ENCODE measurements at places on chromosomes 6 and 20.

DNA sequence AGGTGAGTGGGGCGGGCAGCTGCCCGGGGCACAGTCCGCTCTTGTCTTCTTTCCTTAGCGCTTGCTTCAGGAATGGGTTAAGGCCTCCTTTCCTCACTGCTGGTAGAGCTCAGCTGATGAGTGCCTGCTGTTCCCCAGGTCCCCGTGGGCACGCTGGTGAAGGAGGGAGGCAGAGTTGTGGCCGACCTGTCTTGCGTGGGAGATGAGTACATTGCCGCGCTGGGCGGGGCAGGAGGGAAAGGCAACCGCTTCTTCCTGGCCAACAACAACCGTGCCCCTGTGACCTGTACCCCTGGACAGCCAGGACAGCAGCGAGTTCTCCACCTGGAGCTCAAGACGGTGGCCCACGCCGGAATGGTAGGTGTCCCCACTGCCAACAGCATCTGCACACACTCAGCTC is 15.7 kb downstream of the MTG2 start:
- no peak for DNase-seq

DNA sequence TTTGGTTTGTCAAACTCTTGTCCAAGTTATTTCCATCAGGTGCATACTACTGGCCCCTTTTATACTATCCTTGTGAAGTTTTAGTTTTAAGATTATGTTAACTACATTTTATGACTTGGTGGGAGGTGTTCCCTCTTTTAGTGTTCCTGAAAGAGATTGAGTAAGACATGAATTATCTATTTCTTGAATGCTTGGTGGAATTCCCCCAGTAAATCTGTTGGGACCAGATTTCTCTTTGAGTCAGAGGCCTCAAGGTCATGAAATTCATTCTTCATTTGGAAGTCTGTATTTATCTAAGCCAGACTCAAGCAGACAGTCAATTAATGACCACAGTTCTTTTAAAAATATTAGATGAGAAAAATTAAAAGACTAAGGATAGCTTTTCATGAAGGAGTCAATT is 81.3 kb downstream of the MOXD1 start:
- DNase-seq = no peak

DNA sequence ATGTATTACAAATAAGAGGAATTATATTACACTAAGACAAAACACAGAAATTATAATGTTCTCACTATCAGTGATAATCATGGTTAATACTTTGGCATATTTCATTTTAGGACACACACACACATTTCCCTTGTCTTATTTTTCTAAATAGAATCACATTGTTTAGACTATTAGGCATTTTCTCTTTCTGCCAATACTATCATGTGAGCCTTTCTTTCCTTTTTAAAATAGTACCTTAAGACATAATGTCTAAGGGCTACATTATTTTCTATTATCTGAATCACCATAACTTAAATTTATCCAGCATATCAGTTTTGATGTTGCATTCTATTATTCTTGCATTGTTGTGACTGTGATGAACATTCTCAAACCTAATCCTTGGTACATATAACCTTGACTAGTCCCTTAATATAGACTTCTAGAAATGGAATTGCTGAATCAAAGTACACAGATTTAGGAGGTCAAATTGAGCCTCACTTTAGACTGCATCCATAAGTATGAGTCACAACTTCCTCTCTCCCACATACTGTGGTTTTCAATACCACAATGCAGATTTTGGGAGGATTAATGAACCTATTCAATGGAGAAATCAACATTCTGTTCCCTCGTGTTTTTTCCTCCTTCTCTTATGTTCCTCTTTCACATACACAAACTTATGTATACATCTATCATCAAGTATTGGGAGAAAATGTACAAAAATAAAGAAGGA is 212.6 kb downstream of the MOXD1 start:
- peak; percentile 28 for DNase-seq

- no peak for DNase-seq
These were observed 93.2 kb upstream of the MAN1A1 start for GRCh38 chr6:119442776-119443184.

GRCh38 chr6:11613858-11614257 is 76.3 kb downstream of the TMEM170B start:
- DNase-seq = peak; percentile 92

- no peak for DNase-seq
These were observed 23.4 kb downstream of the DNPH1 start for GRCh38 chr6:43205849-43206248.

DNA sequence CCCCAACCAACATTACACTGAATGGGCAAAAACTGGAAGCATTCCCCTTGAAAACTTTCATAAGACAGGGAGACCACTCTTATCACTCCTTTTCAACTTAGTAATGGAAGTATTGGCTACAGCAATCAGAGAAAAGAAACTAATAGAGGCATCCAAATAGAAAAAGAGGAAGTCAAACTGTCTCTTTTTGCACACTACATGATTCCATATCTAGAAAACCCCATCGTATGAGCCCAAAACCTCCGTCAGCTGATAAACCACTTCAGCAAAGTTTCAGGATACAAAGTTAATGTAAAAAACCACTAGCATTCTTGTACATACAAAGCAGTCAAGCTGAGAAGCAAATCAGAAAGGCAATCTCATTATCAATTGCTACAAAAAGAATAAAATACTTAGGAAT is 580.4 kb upstream of the PTCHD4 start:
- no peak for DNase-seq

GRCh38 chr20:10733122-10733521 is 59.3 kb upstream of the JAG1 start:
- DNase-seq = no peak

DNA sequence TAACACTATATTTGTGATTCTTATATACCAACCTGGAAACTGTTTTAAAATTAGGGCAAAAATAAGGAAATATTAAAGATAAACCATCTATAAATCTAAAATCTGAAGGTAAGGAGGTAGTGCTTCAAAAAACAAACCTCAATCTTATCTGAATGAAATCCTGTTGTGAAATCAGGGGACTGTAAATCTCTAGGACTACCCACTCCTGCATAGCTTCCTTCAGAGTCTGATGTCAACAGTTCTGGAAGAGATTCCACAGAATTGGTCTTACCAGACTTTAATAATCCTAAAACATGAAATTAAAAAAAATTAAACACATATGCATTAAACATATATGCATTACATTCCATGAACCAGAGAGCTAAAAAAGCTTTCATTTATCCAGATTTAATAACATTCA is 51.4 kb downstream of the IBTK start:
- DNase-seq = no peak

DNA sequence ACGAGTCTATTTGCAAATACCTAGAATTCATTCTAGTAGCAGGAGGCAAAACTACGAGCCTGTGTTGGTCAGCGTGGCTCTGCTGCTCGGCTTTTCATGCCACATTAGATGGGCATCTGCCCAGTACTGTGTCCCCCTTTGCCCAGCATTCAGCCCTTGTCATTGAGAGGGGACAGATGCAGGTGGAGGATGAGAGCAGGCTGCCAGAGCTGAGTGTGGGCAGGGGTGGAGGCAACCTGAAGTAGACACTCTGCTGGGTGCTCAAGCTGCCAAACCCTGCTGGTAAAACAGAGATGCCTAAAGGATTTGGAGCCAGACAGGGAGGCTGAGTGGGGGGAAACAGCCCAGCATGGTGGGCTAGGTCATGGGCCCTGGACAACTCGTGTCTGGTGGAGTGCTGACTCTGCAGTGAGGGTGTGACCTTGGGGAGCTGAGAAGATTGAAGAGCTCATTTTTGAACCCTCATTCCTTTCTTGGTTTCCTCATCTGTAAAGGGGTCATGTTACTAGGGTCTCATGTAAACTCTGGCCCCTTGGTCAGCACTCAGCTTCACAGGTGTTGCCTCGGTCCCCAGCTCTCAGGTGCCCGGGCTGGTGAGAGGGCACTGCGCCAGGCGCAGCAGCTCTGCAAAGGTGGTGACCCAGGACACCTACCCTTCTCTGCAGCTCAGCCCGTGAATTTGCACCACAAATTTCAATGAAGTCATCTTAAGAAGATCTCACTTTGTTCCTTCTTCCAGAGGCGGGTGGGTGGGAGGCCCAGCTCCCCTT is 64.2 kb upstream of the BHLHE23 start:
- no peak for DNase-seq

DNA sequence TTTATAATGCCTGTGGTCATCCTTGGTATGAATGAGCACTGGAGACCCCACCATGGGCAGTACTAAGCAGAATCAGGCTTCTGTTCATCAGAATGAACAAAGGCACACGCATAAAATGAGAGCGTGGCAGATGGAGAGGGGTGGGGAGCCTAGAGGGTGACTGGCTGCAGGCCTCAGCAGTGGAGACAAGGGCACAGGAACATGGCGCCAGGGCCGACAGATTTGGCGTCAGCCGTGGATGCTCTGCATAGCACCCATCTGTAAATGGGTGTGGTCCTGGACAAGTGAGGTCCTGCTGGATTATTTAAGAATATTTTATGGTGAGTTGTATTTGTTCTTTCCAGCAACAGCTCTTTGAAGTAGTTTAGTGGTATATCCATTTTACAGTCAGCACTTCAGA is 33.1 kb downstream of the E2F3 start:
- no peak for DNase-seq

DNA sequence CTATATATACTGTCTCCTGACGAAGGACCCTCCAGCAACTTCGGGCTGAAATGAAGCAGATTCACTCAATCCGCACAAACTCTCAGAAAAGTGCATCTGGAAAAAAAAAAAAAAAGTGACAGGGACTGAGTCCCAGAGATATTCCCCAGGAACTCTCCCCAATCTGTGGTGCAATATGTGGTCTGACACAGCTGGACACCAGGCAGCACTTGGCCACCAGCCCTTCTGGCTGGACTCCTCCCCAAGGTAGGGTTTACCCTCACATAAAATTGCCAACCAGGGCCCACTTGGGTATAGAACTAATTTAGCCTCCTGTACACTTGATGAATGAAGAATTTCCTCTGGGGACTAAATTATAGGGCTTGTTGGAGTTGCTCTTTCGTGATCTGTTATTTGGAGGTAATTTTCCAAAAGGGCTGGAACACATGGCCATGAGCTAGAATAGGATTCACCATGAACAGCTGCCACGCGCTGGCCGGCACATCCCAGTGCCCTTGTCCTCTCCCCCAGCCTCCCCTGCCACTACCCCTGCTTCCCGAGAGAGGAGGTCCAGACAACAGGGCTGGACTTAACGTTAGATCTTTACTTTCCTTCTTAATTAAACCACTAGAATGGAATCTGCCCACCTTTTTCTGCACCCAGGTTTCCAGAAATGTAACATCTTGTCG is 379.2 kb downstream of the BMP2 start:
- no peak for DNase-seq

DNA sequence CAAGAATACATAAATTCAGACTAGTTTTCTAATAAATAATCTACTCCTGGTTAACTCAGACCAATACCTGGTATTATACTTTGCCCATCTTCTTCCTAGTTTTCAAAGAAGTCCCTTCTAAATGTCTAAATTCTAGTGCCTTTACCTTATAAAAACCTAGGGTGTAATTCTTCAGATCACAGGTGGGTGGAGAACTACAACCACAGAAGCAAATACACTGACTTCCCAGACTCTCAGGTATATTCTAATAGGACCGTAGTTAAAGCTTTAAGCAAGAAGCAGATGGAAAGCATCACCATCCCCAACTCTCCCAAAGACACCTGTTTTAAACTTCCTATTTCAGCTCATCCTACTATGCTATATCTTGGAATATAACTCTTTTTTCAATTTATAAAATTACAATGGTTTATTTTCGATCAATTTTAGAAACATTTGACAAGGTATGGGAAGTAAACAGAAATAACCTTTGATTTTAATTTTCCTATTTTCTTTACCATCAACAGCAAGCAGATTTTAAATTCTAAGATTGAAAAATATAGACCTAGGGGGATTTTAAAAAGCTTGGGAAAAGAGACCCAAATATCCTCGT is 15.8 kb downstream of the MAN1A1 start:
- no peak for DNase-seq

DNA sequence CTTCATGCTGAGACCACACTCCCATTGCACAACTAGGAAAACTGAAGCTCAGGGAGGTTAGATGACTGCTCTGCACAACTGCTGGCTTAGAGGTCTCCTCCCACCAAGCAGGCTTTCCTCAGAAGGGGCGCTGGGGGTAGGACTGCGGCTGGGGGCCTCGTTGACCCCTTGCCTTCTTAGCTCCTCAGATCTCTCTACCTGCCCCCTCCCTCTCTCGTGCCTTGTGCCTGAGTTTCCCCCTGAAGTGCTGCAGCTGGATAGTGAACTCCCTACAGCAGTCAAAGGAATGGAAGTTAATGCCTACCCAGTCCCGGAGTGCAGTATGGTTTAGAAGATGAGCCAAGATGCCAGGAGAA is 149.8 kb downstream of the GRM4 start:
- DNase-seq = no peak

- DNase-seq = no peak
These were observed 265.1 kb upstream of the CEP162 start for GRCh38 chr6:84492241-84493165.

DNA sequence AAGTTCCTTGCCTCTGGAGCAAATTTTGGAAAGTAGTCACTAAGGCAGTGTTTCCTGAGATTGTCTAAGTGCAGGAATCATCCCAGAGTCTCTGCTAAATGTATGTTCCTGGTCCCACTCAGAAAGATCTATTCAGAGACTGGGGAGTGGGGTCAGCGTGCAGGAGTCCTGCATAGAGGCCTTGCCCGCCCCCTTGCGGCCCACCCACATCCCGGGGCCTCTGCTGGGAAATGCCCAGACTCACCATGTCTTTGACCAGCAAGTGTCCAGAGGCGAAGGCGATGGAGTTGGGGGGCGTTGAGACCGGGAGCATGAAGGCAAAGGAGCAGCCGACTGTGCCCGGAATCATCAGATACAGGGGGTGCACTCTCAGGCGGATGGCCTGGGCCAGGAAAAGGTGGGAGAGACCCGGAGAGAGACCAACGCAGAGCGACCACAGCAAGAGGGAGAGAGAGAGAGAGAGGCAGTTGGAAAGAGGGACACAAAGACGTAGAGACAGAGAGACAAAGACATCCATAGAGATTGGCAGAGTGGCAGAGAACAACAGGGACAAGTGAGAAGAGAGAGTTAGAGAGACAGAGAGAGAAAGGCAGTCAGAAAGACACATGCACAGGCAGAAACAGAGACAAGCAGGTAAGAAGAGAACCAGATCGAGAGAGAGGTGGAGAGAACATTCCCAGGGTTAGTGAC is 12.9 kb upstream of the OCSTAMP start:
- no peak for DNase-seq

GRCh38 chr6:79042088-79042798 is 35.8 kb downstream of the PHIP start:
- no peak for DNase-seq

DNA sequence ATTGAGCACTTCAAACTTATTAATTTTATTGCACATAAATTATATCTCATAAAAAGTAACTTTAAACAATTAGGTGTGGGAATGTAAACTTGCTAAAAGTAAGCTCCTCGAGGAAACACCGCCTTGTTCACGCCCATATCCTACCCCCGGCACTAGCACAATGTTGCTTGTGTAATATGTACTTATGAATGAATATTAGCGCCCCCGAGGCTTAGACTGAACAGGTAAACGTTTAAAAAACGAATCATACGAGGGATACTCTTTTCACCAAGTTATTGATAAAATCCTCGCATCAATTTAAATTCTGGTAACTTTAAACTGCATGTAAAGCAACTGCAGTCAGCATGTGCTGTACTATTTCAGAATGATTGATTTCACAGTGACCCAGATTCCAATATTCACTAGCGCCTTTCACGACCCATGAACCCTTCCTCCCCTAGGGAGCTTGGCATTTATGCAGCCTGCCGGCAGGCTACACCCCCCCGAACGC is 637 bp downstream of the TFB1M start:
- no peak for DNase-seq
